ENCODE measurements at places on chromosomes 3 and 15.
A peak's percentile ranks its signal among the peaks of the same experiment; 100 is the strongest.

- H3K4me1 ChIP-seq: no peaks in the 10 kb centered on the region
- H3K4me3 ChIP-seq: no peak overlapping the region
- no peaks in the 10 kb centered on the region for H3K36me3 ChIP-seq
- DNase-seq: no peak
- no peak overlapping the region for H3K27ac ChIP-seq
These were observed 2.8 kb downstream of the LSAMP start for GRCh38 chr3:116442331-116443021.

DNA sequence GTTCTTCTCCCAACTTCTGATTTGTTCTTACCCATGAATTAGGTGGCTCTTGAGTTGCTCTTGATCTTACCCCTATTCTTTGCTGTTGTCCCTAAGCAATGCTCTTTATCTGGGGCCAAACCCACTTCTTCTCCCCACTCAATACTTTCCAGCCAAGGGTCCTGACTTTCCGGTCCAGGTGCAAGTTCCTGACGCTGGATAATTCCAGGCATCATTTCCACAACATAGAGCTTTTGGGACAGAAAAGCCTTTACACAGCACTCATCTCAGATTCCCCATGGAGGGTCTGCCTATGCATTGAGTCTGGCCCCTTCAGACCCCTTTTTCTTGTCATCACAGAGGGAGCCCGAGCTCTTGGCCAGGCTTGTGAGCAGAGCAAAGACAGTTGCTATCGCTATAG is 85.4 kb upstream of the BOC start:
- no peaks in the 10 kb centered on the region for H3K4me1 ChIP-seq
- no peak for DNase-seq
- H3K27ac ChIP-seq: no peak overlapping the region
- H3K27me3 ChIP-seq: peaks cover 4% of the 10 kb centered on the region
- no peaks in the 10 kb centered on the region for H3K36me3 ChIP-seq
- H3K4me3 ChIP-seq: no peak overlapping the region

DNA sequence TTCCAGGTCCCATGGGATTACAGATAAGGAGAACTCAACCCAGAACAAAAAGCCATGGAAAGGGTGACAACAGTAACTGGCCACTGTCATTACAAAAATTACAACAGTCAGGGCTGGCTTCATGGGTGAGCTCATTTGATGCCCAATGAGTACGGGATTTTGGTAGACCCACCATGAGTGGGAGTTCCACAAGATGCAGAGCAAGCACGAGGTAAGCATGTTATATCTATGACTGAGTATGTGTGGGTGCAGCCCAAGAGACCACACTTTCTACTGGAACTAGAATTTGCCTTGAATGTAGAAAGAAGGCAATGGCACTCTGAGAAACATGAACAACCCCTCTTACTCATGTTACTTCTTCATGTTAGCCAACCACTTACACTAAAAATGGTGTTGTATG is 83.3 kb downstream of the IGF2BP2 start:
- H3K4me1 ChIP-seq: peaks cover 3% of the 10 kb centered on the region
- no peak overlapping the region for H3K27ac ChIP-seq
- H3K27me3 ChIP-seq: peaks cover 10% of the 10 kb centered on the region
- DNase-seq: no peak
- no peaks in the 10 kb centered on the region for H3K36me3 ChIP-seq
- no peak overlapping the region for H3K4me3 ChIP-seq

GRCh38 chr3:138642226-138642926 is 33.8 kb downstream of the FAIM start:
- no peak overlapping the region for H3K27ac ChIP-seq
- DNase-seq: no peak
- no peaks in the 10 kb centered on the region for H3K27me3 ChIP-seq
- no peaks in the 10 kb centered on the region for H3K4me1 ChIP-seq

DNA sequence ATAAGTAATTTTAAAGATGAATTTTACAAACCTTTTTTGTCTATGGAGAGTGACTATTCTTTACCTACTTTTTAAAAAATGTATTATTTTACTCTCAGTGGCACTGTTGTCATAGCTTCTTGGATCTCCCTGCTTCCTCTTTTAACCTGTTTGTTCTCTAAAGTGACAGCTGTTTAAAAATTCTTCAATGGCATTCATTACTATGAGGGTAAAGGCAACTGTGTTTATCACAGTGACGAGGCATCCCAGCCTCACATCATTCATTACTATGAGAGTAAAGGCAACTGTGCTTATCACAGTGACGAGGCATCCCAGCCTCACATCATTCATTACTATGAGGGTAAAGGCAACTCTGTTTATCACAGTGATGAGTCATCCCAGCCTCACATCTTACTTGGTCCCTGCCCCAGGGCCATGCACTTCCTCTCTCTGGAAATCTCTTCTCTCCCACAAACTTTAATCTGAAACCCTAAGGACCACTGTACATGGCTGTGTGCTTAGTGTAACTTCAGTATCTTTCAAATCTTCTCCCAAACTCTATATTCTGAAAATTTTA is 101.7 kb upstream of the ZNF717 start:
- no peak overlapping the region for H3K4me3 ChIP-seq
- H3K36me3 ChIP-seq: no peaks in the 10 kb centered on the region
- no peak for DNase-seq
- H3K4me1 ChIP-seq: no peaks in the 10 kb centered on the region

- no peaks in the 10 kb centered on the region for H3K4me1 ChIP-seq
- no peak for DNase-seq
- no peak overlapping the region for H3K4me3 ChIP-seq
- no peak overlapping the region for H3K27ac ChIP-seq
These were observed 133.5 kb downstream of the SNRPN start for GRCh38 chr15:25088261-25088790.

DNA sequence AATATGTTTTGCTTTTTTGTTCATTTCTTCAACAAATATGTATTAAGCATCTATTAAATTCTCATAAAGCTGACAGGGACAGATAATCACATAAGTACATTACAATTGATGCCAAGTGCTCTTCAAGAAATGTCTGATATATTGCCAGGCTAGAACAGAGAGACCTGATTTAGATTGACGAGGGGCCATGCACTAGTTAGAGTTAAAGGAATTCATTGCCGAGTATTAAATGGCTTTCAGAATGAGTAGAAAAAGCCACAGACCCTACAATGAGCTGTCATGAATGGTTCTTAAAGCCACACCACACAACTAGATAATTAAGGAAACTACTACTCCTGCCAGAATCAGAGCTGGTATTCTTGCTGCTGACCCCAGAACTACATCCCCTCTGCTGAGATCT is 250.2 kb upstream of the MME start:
- DNase-seq: no peak
- H3K36me3 ChIP-seq: no peaks in the 10 kb centered on the region
- no peak overlapping the region for H3K4me3 ChIP-seq
- H3K27me3 ChIP-seq: no peaks in the 10 kb centered on the region

DNA sequence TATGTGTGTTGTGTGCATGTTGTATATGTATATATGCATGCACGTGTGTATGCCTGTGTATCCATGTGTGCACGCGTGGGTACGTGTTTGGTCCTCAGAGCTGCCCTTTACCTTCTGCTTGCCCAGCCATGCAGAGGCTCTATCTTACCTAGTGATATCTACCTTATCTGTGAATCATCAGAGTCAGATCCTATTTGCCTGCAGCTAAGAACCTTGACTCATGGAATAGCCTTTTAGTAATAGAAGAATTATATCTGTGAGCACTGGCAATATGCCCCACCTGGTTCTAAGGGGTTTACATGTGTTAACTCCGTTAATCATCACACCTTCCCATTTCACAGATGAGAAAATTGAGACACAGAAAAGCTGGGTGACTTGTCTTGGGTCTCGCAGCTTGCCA is 11.0 kb downstream of the PGPEP1L start:
- no peak overlapping the region for H3K4me3 ChIP-seq
- H3K27ac ChIP-seq: no peak overlapping the region
- H3K27me3 ChIP-seq: peaks cover 3% of the 10 kb centered on the region
- H3K36me3 ChIP-seq: no peaks in the 10 kb centered on the region

- H3K27ac ChIP-seq: no peak overlapping the region
- H3K4me3 ChIP-seq: no peak overlapping the region
- H3K27me3 ChIP-seq: peaks cover 12% of the 10 kb centered on the region
- no peaks in the 10 kb centered on the region for H3K4me1 ChIP-seq
- no peaks in the 10 kb centered on the region for H3K36me3 ChIP-seq
These were observed 53.6 kb upstream of the AP4E1 start for GRCh38 chr15:50854601-50855490.

- H3K4me1 ChIP-seq: peaks cover 54% of the 10 kb centered on the region
- no peaks in the 10 kb centered on the region for H3K36me3 ChIP-seq
- H3K27me3 ChIP-seq: peaks cover 6% of the 10 kb centered on the region
- H3K27ac ChIP-seq: peak overlapping the region; percentile 62
These were observed 102.8 kb downstream of the CHSY1 start for GRCh38 chr15:101148881-101149664.

DNA sequence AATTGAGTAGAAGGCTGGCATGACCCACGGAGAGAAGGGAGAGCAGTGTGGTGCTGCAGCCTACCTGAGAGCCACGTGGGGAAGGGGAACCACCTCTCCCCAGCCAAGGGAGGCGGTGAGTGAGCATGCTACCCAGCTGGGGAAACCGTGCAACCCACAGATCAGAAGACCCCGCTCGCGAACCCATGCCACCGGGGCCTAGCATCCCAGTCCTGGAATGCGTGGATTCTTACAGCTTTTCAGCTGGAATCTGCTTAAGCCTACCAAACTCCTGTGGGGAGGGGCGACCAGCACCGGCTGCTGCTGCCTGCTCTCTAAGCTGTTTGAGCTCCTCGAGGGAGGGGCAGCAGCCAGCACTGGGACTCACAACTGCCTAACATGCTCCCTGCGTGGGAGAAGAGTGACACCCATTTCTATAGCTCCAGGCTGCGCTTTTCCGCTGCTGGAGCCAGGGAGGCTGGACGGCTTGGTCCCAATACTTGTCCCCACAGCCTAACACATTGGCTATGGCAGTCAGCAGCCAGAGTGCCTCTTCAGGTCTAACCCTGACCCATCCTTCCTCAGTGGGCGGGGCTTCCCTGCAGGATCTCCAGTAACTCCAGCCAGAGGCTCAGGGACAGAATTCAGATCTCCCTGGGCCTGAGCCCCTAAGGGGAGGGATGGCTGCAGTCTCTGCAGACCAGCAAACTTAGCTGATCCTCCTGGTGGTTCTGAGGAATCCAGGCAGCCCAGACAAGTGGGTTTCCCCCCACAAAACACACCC is 20.0 kb upstream of the TEX55 start:
- no peak for DNase-seq
- H3K36me3 ChIP-seq: no peaks in the 10 kb centered on the region
- no peak overlapping the region for H3K4me3 ChIP-seq
- peaks cover 2% of the 10 kb centered on the region for H3K27me3 ChIP-seq

DNA sequence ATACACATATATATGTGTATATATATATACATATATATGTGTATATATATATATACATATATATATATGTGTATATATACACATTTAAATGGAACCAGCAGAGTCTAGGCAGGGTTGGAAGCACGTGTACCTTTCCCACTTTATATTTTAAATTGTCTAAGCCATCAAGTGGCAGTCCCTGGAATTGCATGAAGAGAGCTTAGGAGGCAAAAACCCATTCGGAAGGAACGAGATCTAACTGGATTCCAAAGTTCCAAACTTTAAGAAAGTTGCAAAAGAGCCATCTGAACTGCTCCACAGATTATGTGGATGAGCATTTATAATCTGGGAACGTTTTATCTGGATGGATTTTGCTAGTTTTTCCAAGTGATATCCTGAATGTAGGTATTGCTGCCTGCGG is 186.5 kb downstream of the FOXP1 start:
- H3K4me3 ChIP-seq: no peak overlapping the region
- no peaks in the 10 kb centered on the region for H3K27me3 ChIP-seq
- no peak for DNase-seq
- H3K4me1 ChIP-seq: peaks cover 50% of the 10 kb centered on the region
- H3K36me3 ChIP-seq: peaks cover 2% of the 10 kb centered on the region
- H3K27ac ChIP-seq: no peak overlapping the region

- H3K4me3 ChIP-seq: peak overlapping the region; percentile 78
- H3K27ac ChIP-seq: peak overlapping the region; percentile 79
- H3K36me3 ChIP-seq: peaks cover 2% of the 10 kb centered on the region
- no peaks in the 10 kb centered on the region for H3K27me3 ChIP-seq
- peaks cover 52% of the 10 kb centered on the region for H3K4me1 ChIP-seq
These were observed 1.1 kb downstream of the ABHD14A start for GRCh38 chr3:51975852-51976549.

DNA sequence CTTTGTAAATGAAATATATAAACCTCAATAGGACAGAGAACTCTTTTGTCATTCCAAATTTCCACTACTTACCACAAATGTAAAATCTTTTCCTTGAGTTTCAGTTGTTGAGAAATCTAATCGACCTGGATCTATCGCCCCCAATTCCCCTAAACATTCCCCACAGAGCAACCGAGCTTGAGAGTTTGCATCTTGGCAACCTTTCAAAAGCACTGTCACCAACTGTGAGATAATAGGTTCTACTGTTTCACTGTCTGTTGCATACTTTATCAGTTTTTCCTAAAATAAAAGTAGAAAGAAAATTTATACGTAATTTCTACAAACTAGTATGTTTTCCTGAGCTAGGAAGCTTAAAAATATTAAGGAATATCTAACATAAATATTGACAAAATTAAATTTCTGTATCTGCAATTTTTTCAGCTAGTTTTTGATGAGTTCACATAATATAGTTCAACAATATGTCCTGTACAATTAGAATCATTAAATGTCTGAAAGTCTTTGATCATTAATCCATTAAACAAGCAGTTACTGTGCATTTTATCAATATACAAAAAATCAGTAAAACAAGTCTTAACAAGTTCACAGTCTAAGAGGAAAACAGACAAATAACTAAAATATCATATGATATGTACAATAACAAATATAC is 54.5 kb downstream of the ATR start:
- no peaks in the 10 kb centered on the region for H3K27me3 ChIP-seq
- DNase-seq: no peak
- no peak overlapping the region for H3K27ac ChIP-seq
- H3K4me1 ChIP-seq: no peaks in the 10 kb centered on the region

DNA sequence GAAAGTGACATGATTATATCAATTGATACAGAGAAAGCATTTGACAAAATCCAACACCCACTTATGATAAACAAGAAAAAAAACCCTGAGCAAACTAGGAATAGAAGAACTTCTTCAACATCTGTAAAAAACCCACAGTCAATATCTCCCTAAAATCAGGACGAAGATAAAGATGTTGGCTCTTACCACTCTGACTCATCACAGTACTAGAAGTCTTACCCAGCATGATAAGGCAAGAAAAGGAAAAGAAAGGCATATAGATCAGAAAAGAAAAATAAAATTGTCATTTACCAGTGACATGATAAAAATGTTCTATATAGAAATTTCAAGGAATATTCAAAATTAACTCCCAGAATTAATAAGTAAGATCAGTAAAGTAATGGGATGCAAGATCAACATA is 7.2 kb upstream of the FBXW12 start:
- H3K27me3 ChIP-seq: peaks cover 21% of the 10 kb centered on the region
- no peak overlapping the region for H3K4me3 ChIP-seq
- no peaks in the 10 kb centered on the region for H3K4me1 ChIP-seq
- no peak for DNase-seq
- H3K27ac ChIP-seq: no peak overlapping the region

GRCh38 chr15:45854455-45855202 is 219.8 kb downstream of the SQOR start:
- no peaks in the 10 kb centered on the region for H3K27me3 ChIP-seq
- no peak overlapping the region for H3K27ac ChIP-seq
- no peak for DNase-seq
- no peaks in the 10 kb centered on the region for H3K36me3 ChIP-seq
- no peak overlapping the region for H3K4me3 ChIP-seq
- no peaks in the 10 kb centered on the region for H3K4me1 ChIP-seq
